ENCODE measurements at places on chromosomes 7 and 10. TPM values are rescaled to one million over a fixed set of nuclear protein-coding genes. Genes with fewer than 3 reads are reported as not detected.
A peak's percentile ranks its signal among the peaks of the same experiment; 100 is the strongest.

Gene BET1
- total RNA-seq: 9.5 TPM

Gene SLC16A12
- total RNA-seq: not detected

Gene EPO
- not detected for total RNA-seq

Gene INMT
- total RNA-seq: 0.36 TPM

Gene HKDC1
- 4.5 TPM for total RNA-seq

Gene ZNF786
- 3.5 TPM for total RNA-seq

Gene HOXA4
- total RNA-seq: not detected

Gene GATA3
- total RNA-seq: 128 TPM

Gene NPC1L1
- total RNA-seq: 0.08 TPM

Gene SLC13A4
- not detected for total RNA-seq

Gene NAT16
- total RNA-seq: not detected

DNA sequence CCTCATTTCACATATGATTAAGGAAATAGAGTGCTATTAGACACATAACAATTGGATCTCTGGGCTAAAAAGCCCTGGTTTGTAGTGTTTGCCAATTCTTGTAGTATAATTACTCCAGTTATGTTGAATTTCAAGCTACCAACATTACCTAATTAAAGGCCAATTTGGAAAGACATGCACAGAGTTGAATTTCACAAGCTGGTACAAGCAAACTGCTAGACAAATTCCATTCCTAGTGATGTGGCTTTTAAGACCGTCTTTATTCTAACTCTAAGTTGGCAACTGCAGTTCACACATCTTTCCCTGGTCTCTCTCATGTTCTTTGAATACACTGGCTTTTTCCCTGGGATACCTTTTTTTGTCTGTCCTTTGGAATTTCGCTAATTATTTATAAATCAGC is 384.1 kb upstream of the CNTNAP2 start:
- no peak for DNase-seq

GRCh38 chr7:144534196-144534595 is 130.7 kb upstream of the NOBOX start:
- DNase-seq: no peak

GRCh38 chr7:50272808-50273207 is 31.7 kb upstream of the IKZF1 start:
- no peak for DNase-seq

- DNase-seq: no peak
Observed at GRCh38 chr7:73893342-73894101, 32.6 kb downstream of the TMEM270 start.

- DNase-seq: no peak
Observed at GRCh38 chr7:33061282-33061937, 1.2 kb downstream of the NT5C3A start.

- no peak for DNase-seq
Observed at GRCh38 chr7:30183749-30184369, 49.1 kb downstream of the MTURN start.

DNA sequence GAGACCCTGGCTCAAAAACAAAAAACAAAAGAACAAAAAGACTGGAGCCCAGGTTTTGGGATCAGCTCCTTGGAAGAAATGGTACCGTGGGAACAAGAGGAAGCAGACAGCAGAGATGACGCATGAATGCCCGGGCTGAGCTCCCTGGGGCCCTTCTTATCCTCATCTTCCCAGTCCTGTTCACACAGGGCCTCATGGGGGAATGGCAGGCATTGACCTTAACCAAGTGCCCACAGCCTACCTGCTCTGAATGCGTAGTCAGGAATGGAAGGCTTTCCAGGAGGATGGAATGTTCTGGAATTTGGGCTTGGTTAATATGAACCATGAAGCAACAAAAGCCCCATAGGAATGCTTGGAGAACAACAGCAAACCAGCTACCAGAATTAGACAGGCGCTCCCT is 154.7 kb downstream of the PRPF18 start:
- DNase-seq: no peak

DNA sequence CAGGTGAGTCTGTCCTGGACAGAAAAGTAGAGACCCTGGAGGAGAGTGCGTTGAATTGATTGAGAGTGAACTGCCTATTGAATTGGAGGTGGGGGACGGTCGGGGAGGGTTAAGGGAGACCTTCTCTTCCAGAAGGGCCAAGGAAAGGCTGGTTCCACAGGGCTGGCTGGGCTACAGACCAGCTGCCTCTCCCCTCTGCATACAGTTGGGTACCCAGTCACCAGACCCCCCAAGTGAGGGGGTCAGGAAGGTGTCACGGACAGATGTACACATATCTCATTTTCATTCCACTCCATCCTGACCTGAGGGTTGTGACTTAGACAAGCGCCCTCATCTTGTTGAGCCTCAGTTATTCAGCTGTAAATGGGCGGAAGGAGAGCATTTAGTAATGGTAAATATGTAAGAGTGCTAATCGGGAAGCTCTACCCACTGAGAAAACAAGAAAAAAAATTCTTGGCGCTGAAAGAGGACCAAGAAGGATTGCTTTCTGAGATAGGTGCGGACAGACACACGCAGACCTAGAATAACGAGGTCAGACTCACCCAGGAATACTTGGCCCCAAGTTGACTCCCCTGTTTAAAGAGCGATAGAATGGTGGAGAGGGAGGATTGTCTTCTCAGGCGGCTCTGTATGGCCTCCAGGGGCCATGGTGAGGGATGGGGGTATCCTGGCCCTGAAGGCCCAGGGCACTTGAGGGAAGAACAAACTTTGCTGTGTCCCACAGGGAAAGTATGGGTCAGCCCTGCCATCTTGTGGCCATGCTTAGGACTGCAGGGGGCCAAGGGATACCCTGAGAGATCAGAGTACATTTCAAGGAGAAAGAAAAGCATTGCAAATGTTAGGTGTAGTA is 7.2 kb upstream of the MBL2 start:
- DNase-seq: no peak

GRCh38 chr7:11207565-11207964 is 233.9 kb downstream of the PHF14 start:
- DNase-seq: no peak

DNA sequence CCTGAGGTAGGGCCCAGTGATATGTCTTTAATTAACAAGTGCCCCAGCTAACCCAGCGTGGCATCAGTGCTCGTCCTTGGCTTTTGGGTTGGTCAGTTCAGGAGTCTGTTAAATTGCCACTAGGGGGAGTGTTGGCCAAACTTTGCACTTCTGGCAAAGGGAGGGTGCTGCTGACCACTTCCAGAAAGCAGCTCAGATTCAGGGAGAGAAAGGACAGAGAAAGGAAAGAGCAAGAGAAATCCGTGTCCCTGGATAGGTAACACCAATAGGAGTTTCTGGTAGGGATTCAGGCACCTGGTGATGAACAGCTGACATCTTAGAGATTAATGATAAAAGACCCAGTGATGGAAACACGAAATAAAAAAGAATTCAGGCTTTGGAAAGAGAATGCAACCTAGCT is 243.1 kb upstream of the AOAH start:
- DNase-seq: no peak

- no peak for DNase-seq
Observed at GRCh38 chr10:22998091-22998490, 70.2 kb downstream of the ARMC3 start.

DNA sequence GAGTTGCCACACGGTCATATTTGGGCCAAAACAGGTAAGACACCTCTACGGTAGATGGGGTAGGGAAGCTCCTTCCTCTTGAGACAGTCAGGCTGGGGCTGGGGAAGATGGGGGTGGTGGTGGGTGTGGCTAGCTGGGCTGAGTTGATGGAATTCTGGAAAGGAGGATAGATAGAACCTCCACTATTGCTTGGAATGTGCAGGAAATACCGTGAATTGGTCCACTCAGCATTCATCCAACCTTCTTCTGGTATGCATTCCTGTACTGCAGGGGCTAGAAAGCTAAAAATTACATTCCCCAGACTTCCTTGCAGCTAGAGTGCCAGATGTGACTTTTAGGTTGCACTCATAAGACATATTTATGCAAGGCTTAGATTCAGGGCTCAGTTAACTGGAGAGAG is 24.8 kb downstream of the TLX1 start:
- DNase-seq: no peak

DNA sequence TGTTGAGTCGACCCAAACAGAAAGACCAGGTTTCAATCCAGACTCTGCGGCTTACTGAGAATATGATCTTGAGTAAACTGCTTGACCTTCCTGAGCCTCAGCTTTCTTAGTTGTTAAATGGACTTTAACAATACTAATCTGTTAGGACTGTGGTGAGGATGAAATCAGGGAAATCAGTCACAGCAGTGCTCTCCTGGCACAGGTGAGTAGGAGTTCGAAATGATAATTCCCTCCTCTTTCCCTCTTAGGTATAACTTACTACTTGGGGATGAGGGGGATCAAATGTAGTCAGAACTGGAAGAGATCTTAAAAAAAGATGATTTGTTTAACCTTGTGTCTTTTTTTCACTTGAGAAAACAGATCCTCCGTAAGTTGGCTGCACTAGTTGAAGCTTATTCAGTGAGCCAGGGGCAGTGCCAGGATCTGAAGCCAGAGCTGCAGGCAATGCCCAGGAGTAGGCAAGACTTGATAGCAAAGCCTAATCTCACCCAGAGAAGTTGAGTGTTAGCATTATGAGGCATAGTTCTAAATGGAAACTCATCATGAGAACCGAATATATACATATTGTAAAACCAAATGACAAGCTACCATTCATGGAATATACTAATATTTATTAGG is 1.8 kb upstream of the MAGI2 start:
- DNase-seq: no peak

DNA sequence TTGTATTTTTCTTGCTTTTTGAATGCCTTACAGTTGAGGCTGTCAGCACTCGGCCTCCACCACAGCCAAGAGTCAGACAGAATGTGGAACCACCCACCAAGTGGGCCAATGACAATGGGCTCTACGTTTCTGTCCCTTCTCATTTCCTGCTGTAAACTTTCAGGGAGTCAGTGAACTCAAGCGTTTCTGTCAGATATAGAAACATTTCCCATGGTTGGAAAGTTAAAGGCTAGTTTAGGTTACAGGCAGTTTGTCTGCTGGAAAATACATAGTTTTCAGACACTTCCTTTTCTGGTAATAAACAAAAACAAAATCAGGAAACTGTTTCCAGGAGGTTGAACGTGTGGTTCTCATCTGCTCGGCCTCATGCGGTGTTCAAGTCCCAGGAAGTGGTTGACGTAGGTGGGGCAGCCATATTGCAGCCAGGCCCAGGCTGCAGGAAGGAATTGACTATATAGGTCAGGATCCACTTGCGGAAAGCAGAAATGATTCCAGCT is 245.1 kb downstream of the CAMK1D start:
- peak; percentile 39 for DNase-seq

- no peak for DNase-seq
Observed at GRCh38 chr7:29771081-29771816, 35.1 kb upstream of the WIPF3 start.

DNA sequence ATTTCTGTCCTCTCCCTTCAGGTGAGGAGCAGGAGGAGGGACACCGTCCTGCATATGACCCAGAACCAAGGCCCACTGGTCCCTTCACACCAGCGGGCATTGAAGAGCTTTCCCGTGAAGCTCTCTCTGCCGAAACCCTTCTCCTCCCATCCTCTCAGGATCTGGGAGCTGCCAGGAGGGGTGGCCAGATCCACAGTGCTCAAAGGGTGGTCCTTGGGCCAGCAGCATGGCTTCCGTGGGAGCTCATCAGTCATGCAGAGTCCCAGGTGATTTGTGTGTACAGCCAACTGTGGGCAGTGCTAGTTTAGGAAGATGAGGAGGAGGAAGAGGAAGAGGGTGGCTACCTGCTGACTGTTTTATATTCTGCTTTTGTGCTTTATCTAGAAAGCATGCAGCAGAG is 28.4 kb downstream of the CNPY1 start:
- DNase-seq: no peak

- DNase-seq: no peak
Observed at GRCh38 chr10:6511347-6511746, 68.7 kb downstream of the PRKCQ start.

GRCh38 chr7:107850643-107851042 is 40.3 kb upstream of the DLD start:
- no peak for DNase-seq

- DNase-seq: no peak
Observed at GRCh38 chr10:60605476-60605875, 172.8 kb upstream of the CDK1 start.

DNA sequence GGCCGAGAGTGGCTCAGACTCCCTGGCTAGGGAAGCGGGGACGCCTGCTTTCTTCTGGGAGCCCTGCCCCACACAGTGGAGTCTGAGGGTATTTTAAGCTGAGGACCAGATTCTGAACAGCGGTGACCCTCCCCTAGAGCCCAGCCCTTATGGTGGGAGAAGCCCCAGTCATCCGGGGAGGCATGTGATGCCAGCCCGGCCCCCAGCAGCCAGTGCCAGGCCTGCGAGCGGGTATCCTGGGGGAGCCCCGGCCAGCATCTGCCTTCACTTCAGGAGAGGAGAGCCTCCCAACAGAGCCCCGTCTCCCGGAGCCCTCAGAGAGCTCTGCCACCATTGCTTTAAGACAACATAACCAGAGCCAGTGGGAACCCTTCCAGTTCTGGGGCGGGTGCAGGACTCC is 41.5 kb upstream of the DNAJB6 start:
- no peak for DNase-seq

DNA sequence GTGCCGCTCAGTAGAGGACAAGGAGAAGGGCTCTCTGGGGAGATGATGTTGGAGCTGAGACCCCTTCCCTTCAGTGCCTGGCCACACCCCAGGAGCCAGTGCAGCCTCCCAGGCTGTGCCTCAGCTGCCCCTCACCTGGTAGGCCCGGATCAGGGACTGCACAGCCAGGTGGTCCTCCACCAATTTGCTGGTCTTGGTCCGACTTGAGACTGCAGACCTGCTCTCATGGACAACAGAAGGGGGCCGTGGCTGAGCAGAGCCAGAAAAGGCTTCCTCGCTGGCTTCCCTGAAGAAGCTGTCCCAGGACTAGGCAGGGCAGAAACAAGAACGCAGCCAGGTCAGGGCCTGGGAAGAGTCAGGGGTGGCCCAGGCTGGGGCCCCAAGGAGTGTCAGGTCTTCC is 5.5 kb downstream of the OGDHL start:
- no peak for DNase-seq

GRCh38 chr10:12635127-12635541 is 285.8 kb downstream of the CAMK1D start:
- DNase-seq: no peak

DNA sequence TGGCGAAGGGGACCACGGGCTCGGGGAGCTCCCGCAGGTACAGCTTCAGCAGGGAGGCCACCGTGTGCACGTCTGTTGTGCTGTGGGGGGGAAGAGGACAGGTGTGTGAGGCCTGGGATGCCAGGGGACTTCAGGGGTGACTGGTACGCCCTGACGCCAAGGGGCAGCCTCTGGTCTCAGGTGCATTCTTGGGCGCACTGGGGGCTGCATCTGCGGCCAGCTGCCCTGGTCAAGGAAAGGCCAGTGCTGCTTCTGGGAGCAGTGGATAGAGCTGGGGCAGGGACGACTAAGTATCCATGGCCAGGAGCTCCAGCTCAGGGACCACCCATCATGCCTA is 148.5 kb downstream of the MAPK8 start:
- DNase-seq: no peak

Measured in CD4-positive, alpha-beta T cell (primary cell).